Globus pallidus (tissue), 1 donor: ENCODE measurements at places on chromosomes 13 and 19.

GRCh38 chr13:105112561-105112960 is 1422.9 kb downstream of the EFNB2 start:
- no peak for DNase-seq

DNA sequence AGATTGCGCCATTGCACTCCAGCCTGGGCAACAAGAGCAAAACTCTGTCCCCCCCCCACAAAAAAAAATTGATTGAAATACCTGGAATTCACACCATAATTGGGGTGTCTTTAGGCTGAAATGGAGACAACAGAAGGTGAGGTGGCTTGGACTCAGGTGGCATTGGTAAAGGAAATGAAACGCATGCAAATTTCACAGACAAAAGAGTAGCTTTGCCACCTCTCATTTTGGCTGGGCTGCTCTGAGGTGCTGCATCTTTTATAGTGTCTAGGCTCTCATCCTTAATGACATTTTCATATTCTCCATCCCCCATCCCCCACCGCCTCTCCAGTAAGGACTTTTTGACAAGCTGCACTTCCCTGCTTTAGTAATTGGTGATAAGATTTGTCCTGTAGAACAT is 6.9 kb downstream of the UBE2L5 start:
- no peak for DNase-seq

- DNase-seq = no peak
These were observed 18.3 kb downstream of the ARID3A start for GRCh38 chr19:944171-944567.

DNA sequence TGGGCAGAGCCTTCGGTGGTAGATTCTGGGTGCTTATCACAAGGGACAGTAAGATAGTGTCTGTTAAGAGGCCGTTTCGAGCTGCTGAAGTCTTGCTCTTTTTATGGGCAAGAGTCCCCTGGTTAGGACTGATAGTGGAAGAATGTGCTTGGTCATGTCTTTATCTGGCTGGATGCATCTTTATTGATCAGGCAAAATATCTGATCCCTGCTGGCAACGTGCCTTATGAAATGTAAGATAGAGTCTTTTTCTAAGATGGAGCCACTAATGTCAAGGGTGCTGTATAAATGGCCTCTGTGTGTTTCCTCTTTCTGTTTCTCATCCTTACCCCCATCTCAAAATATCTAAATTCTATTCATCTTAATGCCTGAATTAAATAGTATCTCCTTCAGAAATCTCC is 53.3 kb downstream of the MYO16 start:
- no peak for DNase-seq

GRCh38 chr13:95552539-95553441 is at the start of gene CLDN10:
Gene CLDN10 (plus strand): TSS chr13:95552720. CDS start chr13:95552754, 34 bp downstream.
- no peak for DNase-seq

DNA sequence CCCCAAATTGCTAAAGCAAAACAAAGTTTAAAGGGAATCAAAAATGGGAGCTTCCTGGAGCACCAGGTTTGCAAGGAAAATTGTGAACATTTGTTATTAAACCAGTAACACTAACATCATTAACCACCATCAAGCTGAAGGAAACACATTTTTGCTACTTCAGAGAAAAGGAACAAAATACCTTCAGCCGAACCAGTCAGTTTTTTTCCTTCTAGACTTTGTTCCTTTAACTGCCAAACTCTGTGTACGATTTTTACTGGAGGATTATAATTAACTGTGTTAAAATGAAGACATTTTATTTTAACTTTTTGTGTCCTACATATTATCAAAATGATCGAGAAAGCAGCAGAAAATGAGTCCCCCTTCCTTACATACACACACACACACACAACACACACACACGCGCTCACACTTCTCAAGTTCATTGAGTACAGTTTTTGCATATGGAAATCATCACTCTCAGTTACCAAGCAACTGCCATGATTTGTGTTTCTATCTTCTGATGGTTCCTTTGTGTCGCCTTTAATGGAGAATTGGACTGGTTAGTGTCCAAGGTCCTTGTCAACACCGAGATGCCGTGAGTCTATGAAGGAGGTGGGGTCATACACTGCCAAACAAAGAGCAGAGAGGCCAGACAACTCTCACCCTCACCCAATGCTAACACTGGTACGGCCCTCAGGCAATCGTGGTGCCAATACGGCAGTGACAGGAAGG is 9.8 kb upstream of the SERP2 start:
- DNase-seq = no peak

DNA sequence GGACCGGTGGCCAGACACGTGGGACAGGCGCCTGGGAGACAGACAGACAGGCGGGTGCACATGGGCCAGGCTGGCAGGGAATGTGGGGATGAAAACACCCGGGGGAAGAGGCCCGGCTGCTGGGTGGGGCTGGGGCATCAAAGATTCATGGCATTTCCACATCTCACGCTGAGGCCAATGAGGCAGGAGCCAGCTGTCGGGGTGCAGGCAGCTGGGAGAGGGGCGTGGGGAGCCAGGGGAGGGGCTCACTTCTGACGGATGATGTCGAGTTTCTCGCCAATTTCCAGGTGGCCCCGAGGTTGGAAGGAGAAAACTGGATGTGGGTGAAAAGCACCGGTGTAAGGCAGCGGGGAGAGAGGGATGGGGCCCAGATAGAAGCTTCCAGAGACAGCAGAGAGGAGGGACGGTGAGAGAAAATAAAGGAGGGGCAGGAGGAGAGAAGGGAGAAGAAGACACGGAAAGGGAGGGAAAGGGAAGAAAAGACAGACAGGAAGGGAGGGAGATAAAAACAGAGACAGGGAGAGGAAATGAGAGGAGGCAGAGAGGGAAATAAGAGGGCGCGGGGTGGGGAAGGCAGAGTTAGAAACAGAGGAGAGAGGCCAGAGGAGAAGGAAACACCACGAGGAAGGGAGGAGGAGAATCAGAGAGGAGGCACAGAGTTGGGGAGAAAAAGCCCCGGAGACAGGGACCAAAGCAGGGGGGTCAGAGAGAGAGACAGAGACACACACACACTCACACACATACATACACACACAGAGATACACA is 8.0 kb upstream of the CCER2 start:
- DNase-seq = no peak

GRCh38 chr13:65260946-65261891 is 1968.9 kb downstream of the PCDH9 start:
- no peak for DNase-seq

- no peak for DNase-seq
These were observed 38.4 kb upstream of the VSTM2B start for GRCh38 chr19:29487432-29487831.

GRCh38 chr19:47027586-47028088 is 8.0 kb downstream of the NPAS1 start:
- DNase-seq = no peak

DNA sequence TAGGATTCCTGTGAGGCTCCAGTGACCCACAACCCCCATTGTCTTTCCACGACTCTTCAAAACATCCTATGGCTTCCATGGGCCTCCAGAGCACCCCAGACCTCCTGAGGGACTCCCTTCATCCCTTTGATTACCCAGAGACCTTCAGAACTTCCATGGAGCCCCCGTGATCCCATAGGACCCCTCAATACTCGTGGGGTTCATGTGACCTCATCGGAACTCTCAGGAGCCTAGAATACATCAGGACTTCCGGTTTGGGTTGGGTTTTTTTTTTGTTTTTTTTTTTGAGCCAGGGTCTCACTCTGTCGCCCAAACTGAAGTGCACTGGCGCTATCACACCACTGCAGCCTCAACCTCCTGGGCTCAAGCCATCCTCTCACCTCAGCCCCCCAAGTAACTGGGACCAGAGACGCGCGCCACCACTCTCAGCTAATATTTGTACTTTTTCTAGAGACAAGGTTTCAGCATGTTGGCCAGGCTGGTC is 774 bp downstream of the ALDH16A1 start:
- DNase-seq = no peak

- peak; percentile 56 for DNase-seq
These were observed at the start of gene GSX1 for GRCh38 chr13:27792393-27793218. Gene GSX1 (plus strand): TSS chr13:27792483. CDS start chr13:27792691, 208 bp downstream.

DNA sequence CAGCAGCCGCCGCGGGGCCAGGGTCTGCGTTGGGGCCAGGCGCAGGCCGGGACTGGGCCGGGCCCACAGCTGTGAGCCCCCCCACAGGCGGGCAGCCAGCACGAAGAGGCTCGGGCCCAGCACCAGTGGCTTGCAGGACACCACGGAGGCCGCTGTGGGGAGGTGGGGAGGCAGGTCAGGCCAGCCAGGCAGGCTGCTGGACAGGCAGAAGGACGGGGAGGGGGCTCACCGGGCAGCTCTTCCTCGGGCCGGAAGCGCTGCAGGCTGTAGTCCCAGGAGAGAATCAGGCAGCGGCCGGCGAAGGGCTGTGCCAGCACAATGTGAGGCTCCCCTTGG is 8.3 kb downstream of the LGI4 start:
- peak; percentile 85 for DNase-seq

DNA sequence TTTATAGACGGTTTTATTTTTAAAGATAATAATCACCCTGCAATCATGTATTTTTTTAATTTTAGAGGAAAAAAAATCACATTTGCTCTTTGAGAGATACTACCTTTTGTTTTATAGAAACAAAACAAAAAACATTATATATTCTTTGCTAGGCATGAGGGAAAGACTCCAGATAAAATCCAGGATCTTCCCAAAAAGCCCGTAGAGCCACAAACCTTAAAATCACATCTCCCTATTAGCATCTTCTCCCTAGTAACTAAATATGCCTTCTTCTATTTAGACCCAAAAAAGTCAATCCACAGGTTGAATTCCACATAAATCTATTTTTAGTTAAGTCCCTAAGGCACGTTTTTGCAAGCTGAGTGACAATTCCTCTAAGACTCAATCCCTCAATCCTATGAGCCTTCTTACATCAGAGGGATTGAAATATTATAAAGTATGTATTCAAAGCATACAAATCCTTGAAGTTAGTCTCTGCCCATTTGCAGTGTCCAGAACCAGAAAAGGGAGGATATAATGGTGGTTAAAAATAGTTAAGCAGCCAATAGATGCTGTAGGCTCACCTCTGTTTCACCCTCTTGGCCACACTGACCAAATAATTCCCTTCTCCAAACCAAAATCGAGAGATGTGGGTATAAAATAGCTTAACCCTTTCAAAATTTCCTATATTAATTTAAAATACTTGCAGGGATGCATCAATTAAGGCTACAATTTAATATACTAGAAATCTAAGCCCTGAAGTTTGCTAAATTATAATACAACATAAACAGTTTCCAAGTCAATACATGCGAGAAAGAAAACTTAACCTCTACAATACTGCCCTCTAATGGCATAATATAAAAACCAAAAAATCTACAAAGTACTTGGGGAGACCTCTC is 64.0 kb downstream of the SERP2 start:
- DNase-seq = peak; percentile 76

DNA sequence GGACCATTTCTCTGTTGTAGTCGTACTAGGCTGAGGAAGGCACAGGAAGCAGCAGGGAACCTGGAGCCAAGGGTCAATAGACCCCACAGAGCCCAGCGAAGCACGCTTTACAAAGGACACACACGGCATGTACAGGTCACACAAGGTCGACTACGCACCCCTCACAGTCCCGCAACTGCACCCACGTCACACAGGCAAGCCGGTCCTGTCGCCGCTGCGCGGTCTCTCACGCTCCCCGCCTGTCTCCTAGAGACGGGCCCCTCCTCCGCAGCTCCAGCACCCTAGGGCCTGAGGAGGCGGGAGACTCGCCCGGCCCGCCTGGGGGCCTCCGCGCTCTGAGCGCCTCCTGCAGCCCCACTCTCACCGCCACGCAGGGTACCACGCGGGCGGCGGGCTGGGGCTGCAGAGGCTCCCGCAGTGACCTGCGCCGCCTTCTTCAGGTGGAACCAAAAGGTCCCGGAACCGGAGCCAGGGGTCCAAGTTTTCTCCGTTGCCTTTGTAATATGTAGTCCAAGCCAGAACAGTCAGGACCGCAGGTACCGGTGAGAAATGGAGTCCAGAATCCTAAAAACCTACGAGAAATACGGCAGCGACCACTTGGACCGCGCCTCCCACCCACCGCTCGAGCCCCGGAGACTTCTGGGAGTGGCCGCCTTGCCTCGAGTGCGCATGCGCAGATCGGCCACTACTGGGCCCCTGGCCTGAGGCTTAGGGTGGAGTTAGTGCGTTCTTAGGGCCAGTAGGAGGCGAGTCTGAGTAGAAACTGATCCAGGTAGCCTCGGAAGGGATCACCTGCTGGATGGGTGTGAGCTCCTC is at the start of gene ZNF607:
Gene ZNF607 (minus strand): TSS at position 651 of the 816 bp plus-strand sequence. CDS start 8,143 bp downstream, outside the sequence.
- DNase-seq = peak; percentile 88

GRCh38 chr13:89584058-89584620 is 1763.3 kb upstream of the MIR17HG start:
- DNase-seq = no peak

DNA sequence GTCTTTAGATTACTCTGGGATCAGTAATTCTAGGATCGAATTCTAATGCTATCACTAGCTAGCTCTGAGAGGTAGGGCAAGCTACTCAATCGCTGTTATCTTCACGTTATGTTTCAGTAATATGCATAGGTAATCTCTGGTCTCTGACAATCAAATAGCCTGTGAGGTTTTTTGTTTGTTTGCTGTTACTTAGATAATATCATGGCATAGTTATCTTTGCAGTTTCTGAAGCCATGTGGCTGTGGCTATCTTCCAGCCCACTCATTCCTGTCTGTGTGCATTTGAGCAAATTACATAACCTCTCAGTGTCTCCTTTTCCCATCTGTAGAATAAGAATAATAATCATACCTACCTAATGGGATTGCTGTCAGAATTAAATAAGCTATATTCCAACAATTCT is 330.2 kb downstream of the PCDH9 start:
- DNase-seq = no peak

DNA sequence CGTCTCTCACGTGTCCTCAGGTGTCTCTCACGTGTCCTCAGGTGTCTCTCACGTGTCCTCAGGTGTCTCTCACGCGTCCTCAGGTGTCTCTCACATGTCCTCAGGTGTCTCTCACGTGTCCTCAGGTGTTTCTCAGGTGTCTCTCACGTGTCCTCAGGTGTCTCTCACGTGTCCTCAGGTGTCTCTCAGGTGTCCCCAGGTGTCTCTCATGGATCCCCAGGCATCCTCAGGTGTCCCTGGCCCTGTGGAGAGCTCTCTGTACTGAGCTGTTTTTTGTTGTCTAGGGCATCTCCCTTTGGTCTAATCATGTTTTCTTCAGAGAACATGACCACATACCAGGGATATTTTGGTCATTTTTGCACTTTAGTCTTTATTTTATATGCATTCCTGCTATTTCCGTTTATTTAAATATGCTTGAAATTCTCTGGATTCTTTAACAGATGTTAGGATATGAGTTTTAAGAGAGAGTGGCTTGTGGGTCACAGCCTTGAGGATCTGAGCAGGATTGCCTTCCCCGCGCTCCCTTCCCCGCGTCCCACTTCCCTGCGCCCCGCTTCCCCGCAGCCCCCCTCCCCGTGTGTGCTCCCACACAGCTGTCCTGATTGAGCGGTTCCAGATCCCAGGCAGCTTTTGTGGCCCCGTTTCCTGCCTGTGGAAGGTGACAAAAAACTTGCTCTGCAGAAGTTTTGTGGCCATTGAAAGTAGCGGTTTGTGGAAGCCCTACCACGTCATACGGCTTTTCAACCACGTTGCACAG is 31.9 kb downstream of the ATP4B start:
- DNase-seq = no peak

DNA sequence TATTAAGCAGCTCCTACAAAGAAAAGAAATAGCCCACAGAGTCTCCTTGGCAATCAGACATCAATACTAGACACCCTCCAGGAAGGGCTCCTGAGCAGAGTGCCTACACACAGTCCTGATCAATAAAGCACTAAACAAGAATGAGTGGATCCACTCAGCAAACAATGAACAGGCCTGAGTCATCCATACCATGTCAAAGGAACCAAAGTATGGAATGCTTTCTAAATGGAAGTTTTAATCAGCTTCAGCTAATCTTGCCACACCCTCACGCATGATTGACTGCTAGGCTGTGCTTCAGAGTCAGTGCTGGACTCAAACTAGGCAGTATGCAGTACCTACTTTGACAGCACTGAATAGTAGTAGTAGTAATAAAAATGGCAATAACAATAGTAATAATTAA is 392.7 kb upstream of the HTR2A start:
- DNase-seq = no peak

- no peak for DNase-seq
These were observed 1.1 kb downstream of the ZNF550 start for GRCh38 chr19:57558525-57558924.
